Tibial nerve (tissue), 4 donors: ENCODE measurements at places on chromosomes 7 and 10.

GRCh38 chr10:103042129-103042528 is 124.0 kb downstream of the CNNM2 start:
- H3K4me3 ChIP-seq, result no peak overlapping the region
- H3K27me3 ChIP-seq, result no peaks in the 10 kb centered on the region
- no peak overlapping the region for H3K27ac ChIP-seq
- no peaks in the 10 kb centered on the region for H3K36me3 ChIP-seq
- DNase-seq, result no peak

DNA sequence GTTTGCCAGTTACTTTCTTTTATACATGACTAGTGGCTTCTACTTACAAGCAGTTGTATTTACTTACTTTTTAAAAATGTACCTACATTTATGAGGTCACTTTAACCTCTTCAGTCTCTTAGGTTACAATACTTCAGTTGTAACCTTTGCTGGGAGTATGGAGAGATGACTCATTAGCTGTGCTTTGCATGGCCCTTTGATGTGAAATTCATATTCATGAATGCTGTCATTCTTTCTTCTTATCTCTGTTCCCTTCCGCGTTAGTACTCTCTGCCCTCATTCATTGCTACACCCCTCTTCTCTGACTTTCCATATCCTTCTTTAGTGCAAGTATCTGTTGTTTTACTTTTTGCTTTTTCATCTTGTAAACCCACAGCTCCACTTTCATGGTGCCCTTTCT is 164.3 kb downstream of the BMPER start:
- no peak for DNase-seq
- no peaks in the 10 kb centered on the region for H3K36me3 ChIP-seq
- no peak overlapping the region for H3K27ac ChIP-seq
- no peaks in the 10 kb centered on the region for H3K27me3 ChIP-seq
- no peaks in the 10 kb centered on the region for H3K4me1 ChIP-seq

GRCh38 chr7:21414795-21415393 is 13.0 kb upstream of the SP4 start:
- no peaks in the 10 kb centered on the region for H3K4me1 ChIP-seq
- no peak overlapping the region for H3K27ac ChIP-seq
- H3K4me3 ChIP-seq, result no peak overlapping the region
- H3K36me3 ChIP-seq, result no peaks in the 10 kb centered on the region
- H3K27me3 ChIP-seq, result no peaks in the 10 kb centered on the region
- DNase-seq, result no peak

DNA sequence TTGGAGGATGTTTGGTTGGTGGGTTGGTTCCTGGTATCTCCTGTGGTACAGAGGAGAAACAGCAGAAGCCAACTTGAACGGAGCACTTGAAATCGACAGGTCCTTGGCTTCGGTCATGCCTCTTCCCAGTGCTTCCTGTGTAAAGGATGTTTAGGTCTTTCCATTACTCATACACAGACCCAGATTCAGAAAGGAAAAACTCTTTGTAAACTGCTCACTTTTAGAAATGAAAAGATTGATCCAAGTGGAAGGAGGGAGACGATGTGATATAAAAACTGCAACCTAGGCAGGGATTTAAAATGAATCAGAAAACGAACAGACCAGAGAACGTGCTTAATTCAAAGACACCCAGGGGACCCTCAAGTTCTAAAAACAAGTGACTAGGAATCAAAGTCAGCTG is 338.4 kb downstream of the GALNT17 start:
- H3K4me3 ChIP-seq, result no peak overlapping the region
- H3K36me3 ChIP-seq, result no peaks in the 10 kb centered on the region
- no peaks in the 10 kb centered on the region for H3K27me3 ChIP-seq

GRCh38 chr10:120456626-120457430 is at the start of gene PLPP4:
Gene PLPP4 (plus strand): TSS chr10:120457227. CDS start chr10:120457306, 79 bp downstream.
- no peak for DNase-seq
- H3K4me3 ChIP-seq, result peak within 1 kb of the TSS; percentile 20
- no peak within 1 kb of the TSS for H3K27ac ChIP-seq

GRCh38 chr10:80542652-80543318 is 5.1 kb downstream of the SH2D4B start:
- no peaks in the 10 kb centered on the region for H3K4me1 ChIP-seq
- DNase-seq, result no peak
- H3K27ac ChIP-seq, result no peak overlapping the region
- H3K4me3 ChIP-seq, result no peak overlapping the region
- H3K36me3 ChIP-seq, result no peaks in the 10 kb centered on the region
- no peaks in the 10 kb centered on the region for H3K27me3 ChIP-seq

- no peaks in the 10 kb centered on the region for H3K36me3 ChIP-seq
- no peak overlapping the region for H3K27ac ChIP-seq
- no peak overlapping the region for H3K4me3 ChIP-seq
- no peak for DNase-seq
- no peaks in the 10 kb centered on the region for H3K4me1 ChIP-seq
Measured at GRCh38 chr7:69693042-69693441, 94.8 kb downstream of the AUTS2 start.

GRCh38 chr7:91140982-91141381 is 123.3 kb upstream of the FZD1 start:
- H3K27me3 ChIP-seq, result no peaks in the 10 kb centered on the region
- H3K36me3 ChIP-seq, result no peaks in the 10 kb centered on the region
- DNase-seq, result peak; percentile 29
- no peak overlapping the region for H3K4me3 ChIP-seq
- H3K27ac ChIP-seq, result no peak overlapping the region

- no peaks in the 10 kb centered on the region for H3K36me3 ChIP-seq
- DNase-seq, result no peak
- H3K27ac ChIP-seq, result peak overlapping the region; percentile 88
Measured at GRCh38 chr7:74028321-74028838, 407 bp downstream of the ELN start.

- no peaks in the 10 kb centered on the region for H3K27me3 ChIP-seq
- no peaks in the 10 kb centered on the region for H3K36me3 ChIP-seq
- H3K4me1 ChIP-seq, result no peaks in the 10 kb centered on the region
- H3K4me3 ChIP-seq, result no peak overlapping the region
Measured at GRCh38 chr7:155694851-155695250, 50.4 kb downstream of the RBM33 start.

- H3K4me1 ChIP-seq, result no peaks in the 10 kb centered on the region
- no peaks in the 10 kb centered on the region for H3K27me3 ChIP-seq
- no peaks in the 10 kb centered on the region for H3K36me3 ChIP-seq
- H3K27ac ChIP-seq, result no peak overlapping the region
- no peak for DNase-seq
Measured at GRCh38 chr7:110898516-110898915, 192.4 kb upstream of the LRRN3 start.

DNA sequence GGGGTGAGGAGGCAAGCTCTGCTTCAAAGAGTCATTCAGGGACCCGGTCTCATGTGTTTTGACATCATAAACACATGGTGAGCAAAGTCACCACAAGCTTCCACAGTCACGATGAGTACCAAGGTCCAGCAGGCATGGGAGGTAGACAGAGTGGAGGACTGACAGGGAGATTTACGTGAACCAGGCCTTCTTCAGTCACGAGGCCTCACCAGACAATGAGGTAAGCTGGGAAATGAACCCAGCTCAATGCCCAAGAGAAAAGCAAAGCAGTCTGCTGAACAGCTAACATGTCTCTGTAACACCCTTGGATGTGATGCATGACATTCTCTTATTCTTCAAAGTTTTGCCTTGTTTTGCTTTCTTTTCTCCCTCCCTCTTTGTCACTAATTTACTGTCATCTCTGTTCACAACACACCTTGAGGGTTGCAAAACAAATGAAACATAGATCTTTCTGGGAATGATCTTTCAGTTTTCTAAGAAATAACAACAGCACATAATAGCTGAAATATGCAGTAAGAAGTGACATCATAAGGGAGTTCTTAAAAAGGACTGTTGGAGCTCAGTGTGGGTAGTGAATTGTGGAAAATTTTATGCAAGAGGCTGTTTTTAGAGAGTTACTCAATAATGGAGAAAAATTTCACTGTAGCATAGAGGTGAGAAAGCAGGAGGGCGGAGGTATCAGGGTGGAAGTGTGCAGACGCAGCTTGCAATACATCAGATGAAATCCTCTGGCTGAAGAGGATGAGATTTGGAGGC is 9.0 kb downstream of the PPP1R17 start:
- no peaks in the 10 kb centered on the region for H3K27me3 ChIP-seq
- no peak overlapping the region for H3K4me3 ChIP-seq
- DNase-seq, result no peak
- H3K27ac ChIP-seq, result no peak overlapping the region
- no peaks in the 10 kb centered on the region for H3K4me1 ChIP-seq
- no peaks in the 10 kb centered on the region for H3K36me3 ChIP-seq

DNA sequence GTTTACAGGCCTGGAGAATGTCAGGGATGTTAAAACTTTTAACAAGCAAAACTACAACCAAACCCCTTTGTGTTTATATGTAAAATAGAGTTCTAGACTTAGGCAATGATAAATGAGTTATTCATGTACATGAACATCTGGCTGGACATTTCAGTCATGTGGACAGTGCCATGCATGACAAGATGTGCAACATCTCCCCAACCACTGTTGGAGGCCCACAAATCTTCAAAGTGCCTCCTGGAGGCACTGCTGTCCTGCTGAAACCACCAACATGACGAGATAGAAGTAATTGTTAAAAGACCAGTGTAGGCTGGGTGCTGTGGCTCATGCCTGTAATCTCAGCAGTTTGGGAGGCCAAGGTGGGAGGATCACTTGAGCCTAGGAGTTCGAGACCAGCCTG is 18.4 kb downstream of the PPIA start:
- no peak overlapping the region for H3K27ac ChIP-seq
- no peaks in the 10 kb centered on the region for H3K4me1 ChIP-seq
- no peak overlapping the region for H3K4me3 ChIP-seq
- no peaks in the 10 kb centered on the region for H3K27me3 ChIP-seq

GRCh38 chr7:140074780-140075179 is 12.0 kb upstream of the PARP12 start:
- no peaks in the 10 kb centered on the region for H3K27me3 ChIP-seq
- no peak overlapping the region for H3K27ac ChIP-seq
- H3K4me3 ChIP-seq, result no peak overlapping the region
- H3K4me1 ChIP-seq, result no peaks in the 10 kb centered on the region

DNA sequence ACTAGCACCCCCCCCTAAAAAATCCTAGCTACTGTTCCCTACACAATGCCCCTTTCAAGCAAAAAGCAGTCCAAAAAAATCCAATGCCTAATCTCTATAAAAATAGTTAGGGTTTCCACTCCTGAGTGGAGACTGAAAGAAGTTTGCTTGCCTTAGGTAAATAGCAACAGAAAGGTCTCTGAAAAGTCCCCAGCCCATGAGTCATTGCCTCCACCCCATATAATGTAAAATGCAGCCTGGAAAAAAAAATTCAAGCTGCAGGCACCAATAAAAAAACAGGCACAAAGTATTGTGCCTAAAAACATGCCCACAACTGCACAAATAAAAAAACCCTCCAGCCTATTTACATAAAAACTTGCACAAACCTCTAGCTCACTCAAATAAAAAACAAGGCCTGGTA is 47.5 kb downstream of the ZNF680 start:
- H3K27me3 ChIP-seq, result no peaks in the 10 kb centered on the region
- no peaks in the 10 kb centered on the region for H3K36me3 ChIP-seq
- no peak for DNase-seq
- H3K27ac ChIP-seq, result no peak overlapping the region
- no peak overlapping the region for H3K4me3 ChIP-seq
- H3K4me1 ChIP-seq, result no peaks in the 10 kb centered on the region

GRCh38 chr10:61742812-61743211 is 80.1 kb downstream of the CABCOCO1 start:
- no peak overlapping the region for H3K4me3 ChIP-seq
- no peaks in the 10 kb centered on the region for H3K36me3 ChIP-seq
- H3K27ac ChIP-seq, result no peak overlapping the region
- no peaks in the 10 kb centered on the region for H3K27me3 ChIP-seq

DNA sequence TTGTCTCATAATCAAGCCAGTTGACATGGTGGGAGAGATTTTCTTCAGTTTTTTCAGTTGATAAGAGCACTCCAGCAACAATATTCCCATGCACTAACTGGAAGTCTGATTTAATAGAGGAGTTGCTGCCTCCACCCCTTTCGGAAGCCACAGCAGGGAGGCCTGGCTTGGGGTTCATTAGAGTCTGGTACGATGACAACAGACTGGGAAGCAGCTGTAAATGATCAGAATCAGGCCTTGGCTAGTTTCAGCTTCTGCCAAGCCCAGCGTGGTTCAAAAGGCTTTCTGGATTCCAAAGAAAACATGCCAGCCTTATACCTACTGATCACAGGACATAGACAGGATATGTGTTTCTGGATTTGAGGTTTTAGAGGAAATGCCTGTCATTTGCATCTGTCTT is 274.0 kb downstream of the CSTF2T start:
- H3K4me3 ChIP-seq, result no peak overlapping the region
- H3K27me3 ChIP-seq, result no peaks in the 10 kb centered on the region
- H3K36me3 ChIP-seq, result no peaks in the 10 kb centered on the region
- DNase-seq, result no peak

DNA sequence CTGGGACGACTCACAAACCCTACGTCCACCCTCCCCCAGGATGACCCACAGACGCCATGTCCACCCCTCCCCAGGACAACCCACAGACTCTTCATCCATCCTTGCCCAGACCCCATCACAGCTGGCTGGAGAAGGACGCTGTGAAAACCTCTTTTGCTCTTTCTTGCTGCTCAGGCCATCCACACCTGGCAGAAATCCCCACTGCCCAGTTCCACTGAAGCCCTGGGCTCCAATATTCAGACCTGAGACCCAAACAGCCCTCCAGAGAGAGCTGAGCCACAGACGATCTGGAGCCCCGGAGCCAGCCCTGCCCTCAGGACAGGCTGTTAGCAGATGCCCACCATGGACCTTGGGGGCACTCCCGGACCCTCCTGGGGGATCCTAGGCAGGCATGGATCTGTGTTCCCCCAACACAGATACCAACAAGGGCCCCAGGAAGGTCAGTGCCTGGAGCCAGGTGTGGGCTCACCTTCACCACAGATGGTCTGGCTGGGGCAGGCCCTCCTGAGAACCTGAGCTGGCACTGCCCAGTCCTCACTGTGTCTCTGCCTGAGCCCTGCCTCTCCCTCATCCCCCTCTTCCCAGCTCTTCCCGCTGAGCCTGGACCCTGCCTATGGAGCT is 226.2 kb downstream of the PTPRN2 start:
- no peaks in the 10 kb centered on the region for H3K27me3 ChIP-seq
- no peak overlapping the region for H3K27ac ChIP-seq
- no peak for DNase-seq
- H3K4me3 ChIP-seq, result no peak overlapping the region
